Activated CD8-positive, alpha-beta memory T cell treated with anti-CD3 and anti-CD28 coated beads for 1 hour (primary cell): ENCODE measurements at places on chromosomes 2 and 18.

DNA sequence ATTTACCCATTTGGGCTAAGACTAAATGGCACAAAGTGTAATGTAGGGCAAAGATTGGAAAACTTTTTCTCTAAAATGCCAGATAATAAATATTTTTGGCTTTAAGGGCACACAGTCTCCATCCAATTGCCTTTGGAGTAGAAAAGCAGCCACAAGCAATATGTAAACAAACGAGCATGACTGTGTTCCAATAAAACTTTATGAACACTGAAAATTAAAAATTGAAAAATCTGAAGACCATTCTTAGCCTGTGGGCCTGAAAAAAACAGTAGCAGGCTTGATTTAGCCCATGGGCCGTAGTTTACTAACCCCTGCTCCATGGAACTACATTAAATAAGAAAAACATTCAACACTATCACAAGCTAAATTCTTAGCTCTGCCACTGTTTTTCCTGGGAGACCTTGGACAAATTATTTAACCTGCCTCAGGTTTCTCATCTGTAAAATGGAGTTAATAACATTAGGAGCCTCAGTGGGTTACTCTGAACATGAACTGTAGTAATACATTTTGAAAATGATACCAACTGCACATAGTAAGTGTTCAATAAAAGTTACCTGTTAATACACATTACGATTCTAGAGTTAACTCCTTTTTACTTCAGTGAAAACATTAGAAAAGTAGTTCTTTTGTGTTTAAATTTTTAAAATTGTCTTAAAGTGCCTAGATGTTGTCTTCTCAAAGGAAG lies 1.3 kb downstream of the IFIH1 start:
- no peak for DNase-seq

GRCh38 chr2:137776697-137777096 lies 187.6 kb upstream of the HNMT start:
- DNase-seq = no peak

DNA sequence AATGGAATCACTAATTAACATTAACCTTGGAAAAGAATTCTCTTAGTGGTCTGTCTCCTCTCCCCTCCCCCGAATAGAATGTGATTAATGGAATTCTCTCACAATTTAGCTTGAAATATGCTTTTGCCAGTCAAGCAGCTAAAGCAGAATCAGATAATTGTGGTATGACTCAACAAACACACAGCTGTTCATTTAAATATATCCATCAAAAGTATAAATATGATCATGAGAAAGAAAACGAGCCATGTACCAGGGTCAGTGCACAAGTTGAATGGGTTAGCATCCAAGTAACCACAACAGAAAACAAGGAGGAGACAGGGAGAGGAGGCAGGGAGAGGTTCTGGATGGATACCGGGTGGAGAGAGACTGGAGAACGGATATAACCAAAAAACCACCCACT lies 66.9 kb downstream of the ACVR1 start:
- no peak for DNase-seq

DNA sequence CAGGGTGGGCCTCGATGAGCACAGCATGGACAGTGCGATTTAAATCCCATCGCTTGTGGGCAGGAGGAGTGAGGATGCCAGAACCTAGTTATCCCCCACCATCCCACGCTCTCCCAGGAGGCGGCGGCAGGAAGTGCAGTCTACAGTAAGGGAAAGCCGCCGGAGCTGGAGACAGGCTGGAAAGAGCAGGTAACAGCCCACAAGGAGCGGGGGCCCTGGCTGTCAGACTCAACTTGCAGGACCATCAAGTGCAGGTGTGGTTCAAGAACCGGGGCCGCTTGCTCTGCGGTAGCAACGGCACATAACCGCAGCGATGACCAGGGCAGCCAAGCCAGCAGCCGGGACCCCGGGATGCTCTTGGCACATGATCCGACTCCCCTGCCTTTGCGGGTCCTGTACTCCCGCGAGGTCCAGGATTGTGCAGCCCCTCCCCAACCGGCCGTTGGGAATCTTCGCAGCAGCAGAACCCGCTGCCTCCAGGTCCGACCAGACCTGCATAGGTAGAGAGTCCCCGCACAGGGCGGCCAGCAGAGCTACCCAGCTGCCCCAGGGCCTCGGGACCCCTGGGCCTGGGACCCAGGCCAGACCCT lies 82.1 kb downstream of the BIN1 start:
- no peak for DNase-seq

GRCh38 chr18:49898421-49898820 lies 85.1 kb upstream of the ACAA2 start:
- DNase-seq = peak; percentile 26

- DNase-seq = no peak
These were observed 1.6 kb downstream of the OR6B3 start for GRCh38 chr2:240051697-240052096.

DNA sequence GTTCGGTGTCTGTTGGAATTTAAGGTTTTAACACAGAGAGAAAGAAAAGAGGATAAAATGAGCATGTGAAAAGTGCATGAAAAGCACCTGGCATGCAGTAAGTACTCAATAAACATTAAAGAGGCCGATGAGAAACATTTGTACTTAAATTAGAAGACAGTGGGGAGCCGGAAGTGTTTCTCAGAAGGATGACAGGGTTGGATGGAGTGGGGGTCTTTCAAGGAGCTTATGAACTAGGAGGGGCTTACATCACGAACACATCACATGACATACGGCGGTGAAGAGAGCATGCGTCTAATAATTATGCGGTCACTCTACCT lies 83.8 kb upstream of the FZD7 start:
- no peak for DNase-seq

DNA sequence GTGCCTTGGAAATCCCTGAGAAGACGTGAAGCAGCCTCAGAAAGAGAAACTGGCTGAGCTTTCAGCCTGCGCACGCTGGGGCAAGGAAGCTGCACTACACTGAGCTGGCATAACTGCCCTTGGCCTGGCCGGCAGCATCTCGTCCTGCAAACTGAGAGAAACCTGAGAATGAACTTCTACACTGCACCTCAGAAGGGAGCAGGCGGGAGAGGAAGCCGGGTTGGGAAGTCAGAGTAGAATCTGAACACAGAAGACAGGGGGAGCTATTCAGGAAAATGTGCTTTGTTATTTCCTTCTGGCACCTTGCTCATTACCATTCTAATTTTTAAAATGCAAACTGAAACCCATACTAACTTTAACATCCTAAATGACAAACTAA lies 70.9 kb downstream of the ZEB2 start:
- no peak for DNase-seq

- DNase-seq = no peak
These were observed 58.3 kb upstream of the RAPGEF4 start for GRCh38 chr2:172677363-172677762.

- no peak for DNase-seq
These were observed 2.1 kb downstream of the COL4A4 start for GRCh38 chr2:227161947-227162346.

DNA sequence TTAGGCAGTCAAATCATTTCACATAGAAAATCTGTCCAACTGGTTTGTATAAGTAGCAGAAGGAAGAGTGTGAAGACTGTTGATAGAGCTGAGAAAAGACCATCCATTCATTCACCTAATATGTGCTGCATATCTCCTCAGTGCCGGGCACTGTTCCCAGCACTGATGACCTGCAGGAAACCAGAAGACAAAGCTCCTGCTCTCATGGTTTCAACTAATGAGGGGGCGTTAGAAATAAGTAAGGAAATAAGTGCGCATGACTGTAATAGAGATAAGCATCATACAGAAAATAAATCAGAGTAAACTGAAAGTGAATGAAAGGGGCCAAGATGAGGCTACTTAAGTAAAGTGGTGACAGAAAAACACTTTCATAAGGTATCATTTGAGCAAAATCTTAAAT lies 427.5 kb upstream of the CDH20 start:
- DNase-seq = no peak
